ENCODE measurements at places on chromosomes 11 and 22.
A peak's percentile ranks its signal among the peaks of the same experiment; 100 is the strongest.

DNA sequence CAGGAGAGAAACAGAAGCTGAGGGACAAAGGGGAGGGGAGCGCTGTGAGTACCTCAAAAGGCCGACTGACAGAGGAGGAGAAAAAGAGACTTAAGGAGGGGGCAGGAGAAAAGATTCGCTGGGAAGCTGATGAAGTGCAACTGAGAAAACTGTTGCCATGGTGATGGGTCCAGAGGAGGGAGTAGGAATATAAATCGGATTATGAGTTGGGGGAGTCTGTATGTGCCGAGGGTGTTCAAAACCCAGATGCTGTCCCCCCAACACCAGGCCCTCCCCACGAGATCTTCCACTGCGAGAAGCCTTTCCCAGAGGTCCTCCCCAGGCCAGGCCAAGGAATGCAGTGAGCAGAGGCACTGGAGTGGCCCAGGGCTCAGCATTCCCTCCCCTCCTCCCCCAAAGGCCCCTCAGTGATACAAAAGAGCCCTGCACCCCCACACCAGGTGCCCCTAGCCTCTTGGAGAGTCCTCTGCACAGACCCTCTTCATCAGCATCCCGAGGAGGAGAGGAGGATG, 13.7 kb upstream of the BCL9L start:
- no peak for DNase-seq

DNA sequence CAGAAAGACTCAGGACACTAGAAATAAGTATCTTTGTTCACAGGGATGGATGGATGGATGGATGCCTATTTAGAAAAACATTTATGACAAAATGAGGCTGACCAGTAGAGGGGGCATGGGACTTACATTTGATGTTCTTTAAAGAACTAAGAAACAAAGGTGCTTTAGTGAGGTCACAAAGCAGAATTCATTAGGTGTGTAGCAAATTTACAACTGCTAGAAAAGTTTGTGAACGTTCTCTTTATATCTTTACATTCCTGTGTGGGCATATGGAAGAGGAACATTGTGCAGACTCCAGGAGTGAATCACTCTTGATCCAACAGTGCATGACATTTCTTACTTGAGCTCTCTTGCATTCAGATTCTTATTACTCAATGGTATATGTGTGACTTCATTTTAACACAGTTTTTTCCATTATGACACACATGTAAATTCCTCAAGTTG, 15.8 kb upstream of the SIK2 start:
- peak; percentile 62 for DNase-seq

GRCh38 chr11:94923004-94923334, 50.4 kb downstream of the CWC15 start:
- no peak for DNase-seq

DNA sequence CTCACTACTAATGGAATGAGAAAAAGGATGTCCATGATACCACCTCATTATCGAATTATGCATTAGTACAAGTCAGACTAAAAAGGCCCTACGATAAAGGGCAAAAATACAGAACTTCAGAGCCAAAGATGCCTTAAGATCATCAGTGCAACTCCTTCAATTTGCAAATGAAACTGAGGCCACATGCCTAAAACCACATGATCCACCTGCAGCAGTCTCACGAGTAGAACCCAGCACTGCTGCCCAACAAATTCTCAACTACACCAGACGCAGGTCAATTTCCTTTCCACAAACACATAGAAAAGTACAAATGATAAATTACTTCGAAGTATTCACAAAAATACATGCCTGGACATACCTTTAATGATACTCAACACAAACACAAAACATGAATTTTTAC, 20.1 kb downstream of the KMT5B start:
- no peak for DNase-seq

DNA sequence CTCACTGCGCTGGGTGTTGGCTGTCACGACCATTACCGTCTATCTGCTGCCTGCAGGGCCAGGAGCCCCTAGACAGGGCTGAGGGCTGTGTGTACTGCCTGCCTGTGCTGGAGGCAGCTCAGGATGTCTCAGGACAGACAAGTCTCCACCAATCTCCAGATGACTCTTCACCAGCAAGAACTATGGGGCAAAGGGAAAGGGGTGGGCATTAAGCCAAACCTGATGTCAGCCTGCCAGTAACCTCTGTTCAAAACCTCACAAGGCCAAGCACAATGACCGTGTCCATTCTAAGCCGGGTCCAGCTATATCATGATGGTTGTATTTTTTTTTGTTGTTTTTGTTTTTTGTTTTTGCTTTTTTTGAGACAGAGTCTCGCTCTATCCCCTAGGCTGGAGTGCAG, 31.6 kb downstream of the MAFF start:
- no peak for DNase-seq

- DNase-seq = peak; percentile 76
Observed at GRCh38 chr22:46027211-46028105, 50.5 kb upstream of the WNT7B start.
